ENCODE measurements at places on chromosomes 6 and 20.

DNA sequence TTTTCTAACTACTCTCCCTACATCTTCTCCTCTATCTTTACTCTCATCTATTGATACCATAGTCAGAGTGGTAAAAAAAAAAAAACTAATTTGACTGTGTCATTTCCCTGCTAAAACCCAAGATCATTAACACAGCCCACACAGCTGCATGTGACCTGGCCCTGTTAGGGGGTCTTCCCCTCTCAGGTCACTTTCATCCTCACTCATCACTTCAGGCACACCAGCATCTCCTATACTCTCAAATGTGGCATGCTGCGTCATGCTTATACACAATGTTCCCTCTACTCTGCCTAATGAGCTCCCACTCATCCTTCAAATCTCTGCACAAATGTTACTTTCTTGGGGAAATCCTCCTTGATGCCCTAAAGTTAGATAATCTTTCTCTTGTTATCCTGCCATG is 86.8 kb downstream of the CDK19 start:
- H3K27ac ChIP-seq, result no peak overlapping the region
- DNase-seq, result no peak
- H3K27me3 ChIP-seq, result no peaks in the 10 kb centered on the region
- H3K4me1 ChIP-seq, result no peaks in the 10 kb centered on the region

GRCh38 chr6:108838101-108838717 is 10.0 kb upstream of the ARMC2 start:
- H3K36me3 ChIP-seq, result no peaks in the 10 kb centered on the region
- H3K4me3 ChIP-seq, result no peak overlapping the region
- no peak overlapping the region for H3K27ac ChIP-seq

- H3K27ac ChIP-seq, result no peak overlapping the region
- H3K4me1 ChIP-seq, result peaks cover 11% of the 10 kb centered on the region
- no peaks in the 10 kb centered on the region for H3K36me3 ChIP-seq
- H3K27me3 ChIP-seq, result no peaks in the 10 kb centered on the region
These were observed 4.4 kb downstream of the CNKSR3 start for GRCh38 chr6:154506108-154506507.

DNA sequence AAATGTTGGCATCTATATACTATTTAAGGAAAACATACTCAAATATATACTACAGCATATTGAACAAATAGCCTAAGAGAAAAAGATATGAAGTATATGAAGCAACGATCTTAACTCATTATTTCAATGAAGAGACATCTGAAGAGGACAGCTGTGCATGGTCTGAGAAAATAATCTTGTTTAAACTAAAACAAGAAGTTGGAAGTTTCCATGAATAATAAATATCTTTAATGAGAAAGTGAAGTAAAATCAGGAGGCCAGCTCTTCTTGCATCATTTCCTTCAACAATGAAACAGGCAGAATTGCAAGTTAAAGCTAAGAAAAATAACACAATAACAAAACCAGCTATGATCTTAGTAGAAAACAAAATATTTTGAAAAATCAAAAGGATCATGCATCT is 1265.4 kb upstream of the MAP3K7 start:
- no peaks in the 10 kb centered on the region for H3K36me3 ChIP-seq
- H3K4me3 ChIP-seq, result no peak overlapping the region
- H3K27me3 ChIP-seq, result no peaks in the 10 kb centered on the region
- no peak for DNase-seq
- H3K4me1 ChIP-seq, result no peaks in the 10 kb centered on the region

DNA sequence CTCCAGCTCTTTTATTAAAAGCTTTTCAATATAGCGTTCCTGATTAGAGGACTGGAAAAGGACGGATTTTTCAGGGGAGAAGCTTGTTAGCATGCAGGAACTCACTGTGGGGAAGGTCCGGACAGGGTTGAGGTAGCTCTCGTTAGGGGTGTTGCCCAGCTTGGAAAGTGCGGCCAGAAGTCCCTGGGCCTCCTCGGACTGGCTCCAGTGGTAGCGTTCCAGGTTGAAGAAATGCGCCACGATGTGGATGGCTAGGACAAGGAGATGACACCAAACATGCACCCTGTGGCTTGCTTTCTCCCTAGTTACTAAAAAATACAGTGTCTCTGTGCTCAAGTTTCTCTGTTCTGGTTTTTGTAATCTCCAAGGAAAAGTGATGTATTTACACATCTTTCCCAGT is 12.5 kb downstream of the NOX3 start:
- no peaks in the 10 kb centered on the region for H3K4me1 ChIP-seq
- no peak for DNase-seq
- H3K4me3 ChIP-seq, result no peak overlapping the region
- no peak overlapping the region for H3K27ac ChIP-seq
- no peaks in the 10 kb centered on the region for H3K36me3 ChIP-seq

- no peak overlapping the region for H3K4me3 ChIP-seq
- no peak for DNase-seq
- peaks cover 8% of the 10 kb centered on the region for H3K4me1 ChIP-seq
- no peaks in the 10 kb centered on the region for H3K36me3 ChIP-seq
- H3K27ac ChIP-seq, result no peak overlapping the region
- no peaks in the 10 kb centered on the region for H3K27me3 ChIP-seq
These were observed 22.7 kb downstream of the PIM1 start for GRCh38 chr6:37192666-37193065.

DNA sequence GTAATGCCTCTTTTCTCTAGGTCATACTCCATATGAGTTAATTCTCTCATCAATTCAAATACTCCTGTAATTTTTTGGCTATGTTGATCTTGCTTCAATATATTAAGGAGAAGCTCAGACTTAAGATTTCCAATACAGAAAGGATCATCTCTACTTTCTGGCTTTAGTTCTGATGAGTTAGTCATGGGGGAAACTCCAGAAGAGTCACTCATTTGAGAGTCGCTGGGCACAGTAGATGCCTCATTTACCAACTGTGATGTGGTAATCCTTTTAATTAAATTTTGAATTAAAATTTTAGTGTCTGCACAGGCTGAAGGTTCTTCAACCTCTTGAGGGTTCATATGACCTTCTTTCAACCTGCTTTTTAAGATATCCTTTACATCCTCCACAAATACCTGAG is 38.5 kb downstream of the DST start:
- H3K27me3 ChIP-seq, result no peaks in the 10 kb centered on the region
- no peaks in the 10 kb centered on the region for H3K4me1 ChIP-seq
- no peak for DNase-seq
- H3K27ac ChIP-seq, result no peak overlapping the region
- H3K36me3 ChIP-seq, result no peaks in the 10 kb centered on the region

DNA sequence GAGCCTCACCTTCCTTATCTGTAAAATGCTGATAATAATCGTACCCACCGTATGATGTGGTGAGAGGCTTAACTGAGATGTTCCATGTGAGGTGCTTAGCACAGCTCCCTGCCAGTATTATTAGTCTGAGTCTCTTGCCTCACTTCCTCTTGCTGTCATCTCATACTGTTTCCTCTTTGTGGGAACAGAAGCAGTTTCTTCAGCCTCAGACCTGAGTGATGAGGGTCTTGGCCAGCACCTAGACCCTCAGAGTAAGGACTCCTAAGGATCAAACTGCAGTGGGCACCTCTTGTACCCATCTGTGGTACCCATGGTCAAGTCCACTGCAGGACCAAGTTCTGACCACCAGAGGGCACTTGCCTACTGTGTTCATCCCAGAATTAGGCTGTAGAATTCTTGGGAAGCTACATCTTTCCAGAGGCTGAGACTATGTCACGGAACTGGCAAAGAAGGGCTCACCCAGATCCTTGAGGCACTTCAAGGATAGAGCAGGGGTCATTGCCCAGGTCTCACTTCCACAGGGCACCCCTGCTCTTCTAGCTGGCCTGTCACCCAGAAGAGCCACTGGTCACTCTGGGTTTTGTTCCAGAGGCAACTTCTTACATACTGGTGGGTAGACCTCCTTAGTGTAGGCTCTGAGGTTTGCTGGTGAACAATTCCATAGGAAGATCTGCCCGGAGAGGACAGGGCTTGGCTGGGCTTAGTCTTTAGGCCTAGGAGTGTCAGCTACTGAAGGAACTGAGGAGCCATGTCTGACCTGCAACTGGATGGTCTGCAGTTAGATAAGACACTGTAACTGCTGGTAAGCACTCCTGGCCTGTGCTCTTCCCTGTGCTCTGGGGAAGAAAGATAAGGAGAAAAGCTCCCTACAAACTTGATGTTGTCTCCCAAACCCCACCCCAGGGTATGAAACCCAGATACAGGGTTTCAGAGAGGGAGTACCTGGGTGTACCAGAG is 20.6 kb upstream of the SGK2 start:
- no peaks in the 10 kb centered on the region for H3K27me3 ChIP-seq
- no peak overlapping the region for H3K4me3 ChIP-seq
- no peaks in the 10 kb centered on the region for H3K4me1 ChIP-seq

GRCh38 chr20:53050338-53050737 is 78.2 kb downstream of the TSHZ2 start:
- no peaks in the 10 kb centered on the region for H3K36me3 ChIP-seq
- H3K27me3 ChIP-seq, result no peaks in the 10 kb centered on the region
- no peaks in the 10 kb centered on the region for H3K4me1 ChIP-seq
- DNase-seq, result no peak
- H3K27ac ChIP-seq, result no peak overlapping the region
- no peak overlapping the region for H3K4me3 ChIP-seq

DNA sequence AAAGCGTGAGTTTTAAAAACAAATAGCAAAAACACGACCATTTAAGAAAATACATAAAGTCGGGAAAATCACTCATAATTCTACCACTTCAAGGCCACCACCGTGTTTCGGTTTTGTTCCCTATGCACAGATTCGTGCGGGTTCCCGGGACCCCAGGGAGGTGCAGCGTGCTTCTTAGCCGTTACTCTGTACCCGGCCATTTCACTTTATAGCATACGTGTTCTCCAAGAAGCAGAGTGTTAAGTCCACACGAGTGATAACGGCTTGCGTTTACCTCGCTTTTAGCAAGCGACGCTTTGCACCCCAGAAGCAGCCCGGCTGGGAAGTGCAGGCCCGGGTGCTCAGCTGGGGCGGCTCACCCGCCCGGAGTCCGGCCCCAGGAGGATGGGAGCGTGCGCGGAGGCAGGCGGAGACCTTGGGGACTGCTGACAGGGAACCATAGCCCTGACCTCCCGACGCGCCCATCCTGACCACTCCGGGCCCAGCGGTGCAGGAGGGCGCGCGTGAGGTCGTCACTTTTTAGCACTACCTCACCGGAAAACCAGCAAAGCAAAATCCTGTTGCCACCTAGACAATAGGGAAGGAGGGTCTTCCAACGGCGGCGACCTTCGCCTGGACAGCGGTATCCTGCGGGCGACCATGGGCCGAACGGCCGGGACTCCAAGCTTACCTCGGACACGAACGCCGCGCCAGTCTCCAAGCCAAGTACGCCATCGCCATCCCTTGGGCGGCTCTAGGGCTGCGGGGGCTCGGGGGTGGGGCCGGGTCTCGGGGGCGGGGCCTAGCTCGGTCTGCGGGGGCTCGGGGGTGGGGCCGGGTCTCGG is at the start of gene ECI2:
Gene ECI2 (minus strand): TSS at position 735 of the 824 bp plus-strand sequence. CDS start 15 bp downstream, at position 720.
- DNase-seq, result peak; percentile 36
- H3K27me3 ChIP-seq, result no peaks in the 10 kb centered on the region

DNA sequence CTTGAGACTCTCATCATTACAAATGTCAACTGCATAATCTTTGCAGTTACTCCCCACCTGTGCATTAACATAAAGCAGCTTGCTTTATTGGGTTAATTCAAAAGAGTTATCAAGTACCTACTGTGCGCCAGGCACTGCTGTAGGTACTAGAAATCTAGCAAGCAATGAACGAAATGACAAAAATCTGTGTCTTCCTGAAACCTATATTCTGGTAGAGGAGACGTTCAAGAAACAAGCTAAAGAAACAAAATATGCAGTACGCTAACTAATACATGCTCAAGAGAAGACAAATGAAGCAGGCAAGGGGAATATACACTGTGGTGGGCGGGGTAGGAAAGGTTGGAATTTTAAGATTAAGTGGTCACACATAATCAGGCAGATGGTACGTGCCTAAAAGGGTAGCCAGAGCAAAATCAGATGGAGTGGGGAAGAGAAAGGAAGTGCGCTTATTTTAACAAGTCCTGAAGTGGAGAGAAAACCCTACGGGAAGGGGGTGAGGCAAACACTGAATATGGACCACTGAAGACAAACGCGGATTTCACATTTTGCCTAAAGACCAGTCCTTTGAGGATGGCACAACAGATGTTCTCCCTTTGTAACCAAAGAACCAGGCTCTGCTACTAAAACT is 1.2 kb downstream of the ELOVL2 start:
- peak overlapping the region; percentile 44 for H3K4me3 ChIP-seq
- no peak overlapping the region for H3K27ac ChIP-seq
- DNase-seq, result no peak
- H3K36me3 ChIP-seq, result no peaks in the 10 kb centered on the region
- peaks cover 42% of the 10 kb centered on the region for H3K27me3 ChIP-seq

GRCh38 chr6:128655978-128656498 is 135.6 kb upstream of the PTPRK start:
- no peak for DNase-seq
- H3K27ac ChIP-seq, result no peak overlapping the region
- H3K27me3 ChIP-seq, result no peaks in the 10 kb centered on the region

DNA sequence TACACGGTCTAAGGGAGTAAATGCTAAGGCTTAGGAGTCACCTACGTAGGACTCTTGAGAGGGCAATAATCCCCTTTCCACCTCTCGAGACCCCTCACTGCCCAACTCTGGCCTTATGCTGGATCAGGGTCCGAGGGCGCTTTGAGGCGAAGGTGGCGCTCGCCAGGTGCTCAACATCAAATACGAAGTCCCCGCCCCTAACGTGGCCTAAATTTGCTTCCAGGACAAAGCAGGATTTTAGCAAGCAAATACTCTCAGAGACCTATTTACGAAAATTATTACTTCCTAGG is 406 bp upstream of the TRIM26 start:
- DNase-seq, result no peak
- peak overlapping the region; percentile 87 for H3K4me3 ChIP-seq
- no peaks in the 10 kb centered on the region for H3K27me3 ChIP-seq

DNA sequence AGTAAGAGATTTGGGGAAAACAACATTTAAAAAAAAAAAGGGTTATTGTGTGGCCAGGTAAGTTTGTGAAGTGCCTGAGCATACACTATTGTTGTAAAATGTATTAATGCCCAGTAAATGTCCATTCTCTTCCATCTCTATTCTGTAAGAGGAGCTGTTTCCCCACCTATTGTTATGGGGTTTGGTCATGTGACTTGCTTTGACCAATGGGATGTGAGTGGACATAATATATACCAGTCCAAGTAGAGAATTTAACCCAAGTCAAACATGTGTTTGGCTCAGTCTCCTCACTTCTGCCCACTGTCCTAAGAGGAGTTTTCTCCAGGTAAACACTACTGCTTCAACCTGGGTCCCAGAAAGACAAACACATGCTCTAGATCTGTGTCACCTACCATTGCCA is 377.1 kb downstream of the FOXA2 start:
- no peak overlapping the region for H3K27ac ChIP-seq
- no peaks in the 10 kb centered on the region for H3K36me3 ChIP-seq
- no peak for DNase-seq
- H3K27me3 ChIP-seq, result no peaks in the 10 kb centered on the region

- H3K36me3 ChIP-seq, result no peaks in the 10 kb centered on the region
- DNase-seq, result no peak
- H3K4me3 ChIP-seq, result no peak overlapping the region
- no peak overlapping the region for H3K27ac ChIP-seq
- H3K27me3 ChIP-seq, result no peaks in the 10 kb centered on the region
These were observed 87.3 kb upstream of the NHSL1 start for GRCh38 chr6:138586638-138587037.
